ENCODE measurements at places on chromosomes 5 and 9.

DNA sequence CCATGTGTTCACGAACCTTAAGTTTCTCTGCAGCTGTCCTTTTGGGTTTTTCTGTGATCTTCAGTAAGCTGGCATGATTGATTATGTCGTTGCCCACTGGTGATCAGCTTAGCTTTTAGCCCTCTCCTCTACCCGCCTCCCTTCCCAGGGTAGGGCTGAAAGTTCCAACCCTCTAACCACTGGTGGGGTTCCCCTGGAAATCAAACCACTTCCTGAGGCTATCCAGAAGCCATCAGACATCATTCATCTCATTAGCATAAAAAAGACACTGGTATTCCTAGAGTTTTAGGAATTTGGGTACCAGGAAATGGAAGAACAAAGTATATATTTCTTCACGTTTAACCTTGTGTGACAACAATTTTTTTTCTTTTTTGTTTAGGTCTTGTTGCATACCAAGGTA, 29.8 kb downstream of the SPIN1 start:
- no peak for DNase-seq

- DNase-seq, result no peak
These were observed 94.0 kb downstream of the INVS start for GRCh38 chr9:100193078-100193477.

- no peak for DNase-seq
These were observed 91.6 kb downstream of the ZNF462 start for GRCh38 chr9:106954558-106954957.

DNA sequence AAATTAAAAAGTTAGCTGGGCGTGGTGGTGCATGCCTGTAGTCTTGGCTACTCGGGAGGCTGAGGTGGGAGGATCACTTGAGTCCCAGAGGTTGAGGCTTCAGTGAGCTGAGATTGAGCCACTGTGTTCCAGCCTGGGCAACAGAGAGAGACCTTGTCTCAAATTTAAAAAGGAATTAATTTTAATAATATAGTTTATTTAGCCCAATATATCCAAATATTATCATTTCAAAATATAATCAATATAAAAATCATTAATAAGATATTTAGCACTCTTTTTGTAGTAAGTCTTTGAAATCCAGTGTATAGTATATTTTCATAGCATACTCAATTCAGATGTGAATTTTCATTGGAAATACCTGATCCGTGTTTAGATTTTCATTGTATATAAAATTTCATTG, 43.2 kb upstream of the ORM1 start:
- no peak for DNase-seq

DNA sequence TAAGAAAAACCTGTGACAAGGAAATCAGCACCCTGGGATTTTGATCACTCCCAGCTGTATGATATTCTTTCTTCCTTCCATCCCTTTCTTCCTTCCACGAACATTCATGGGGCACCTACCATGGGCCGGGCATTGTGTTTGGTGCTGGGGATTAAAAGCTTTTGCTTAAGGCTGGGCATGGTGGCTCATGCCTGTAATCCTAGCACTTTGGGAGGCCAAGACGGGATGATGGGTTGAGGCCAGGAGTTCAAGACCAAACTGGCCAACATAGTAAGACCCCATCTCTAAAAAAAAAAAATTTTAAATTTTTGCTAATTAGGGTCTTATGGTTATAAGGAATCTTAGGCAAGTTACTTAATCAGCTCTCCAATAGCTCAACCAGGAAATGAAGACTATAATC, 48.5 kb upstream of the CLINT1 start:
- no peak for DNase-seq

DNA sequence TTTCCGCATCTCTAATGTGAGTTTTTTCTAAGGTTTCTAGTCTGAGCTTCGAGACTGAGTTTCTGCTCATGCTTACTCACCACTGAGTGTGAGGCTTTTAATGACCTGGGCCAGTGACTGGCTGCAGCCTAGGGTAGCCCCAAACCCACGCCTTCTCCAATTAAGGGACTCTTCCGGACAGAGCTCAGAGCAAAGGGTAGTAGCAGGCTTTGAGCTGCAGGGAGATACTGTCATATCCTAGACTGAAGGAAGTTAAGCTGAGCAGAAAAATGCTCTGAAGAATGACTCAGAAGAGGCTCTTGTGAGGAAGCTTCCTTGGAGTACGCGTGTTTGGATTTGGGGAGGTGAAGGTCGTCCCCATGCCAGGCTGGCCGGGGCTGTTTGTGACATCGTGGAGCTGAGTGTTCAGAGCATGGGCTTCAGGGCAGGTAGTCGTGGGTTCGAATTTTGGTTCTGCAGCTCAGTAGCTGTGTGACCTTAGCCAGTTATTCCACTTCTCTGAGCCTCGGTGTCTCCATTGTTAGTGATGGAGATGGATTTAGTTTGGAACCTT, 3.5 kb downstream of the USP20 start:
- no peak for DNase-seq

DNA sequence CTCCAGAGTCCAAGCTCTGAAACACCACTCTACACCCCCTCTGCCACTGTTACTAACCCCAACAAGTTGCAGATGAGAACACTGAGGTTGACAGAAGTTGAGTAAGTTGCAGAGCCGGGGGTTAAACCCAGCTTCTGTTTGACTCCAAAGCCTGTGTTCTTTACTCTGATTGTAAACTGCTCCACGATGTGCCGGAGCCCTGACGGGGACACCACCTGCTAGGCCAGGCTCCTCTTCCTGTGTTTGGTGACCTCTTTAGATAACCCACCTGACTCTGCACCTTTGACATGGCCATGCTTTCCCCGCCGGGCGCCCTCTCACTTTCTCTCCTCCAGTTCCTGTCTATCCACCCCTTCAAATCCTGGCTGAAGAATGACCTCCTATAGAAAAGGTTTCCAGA, 96.7 kb downstream of the PAX5 start:
- DNase-seq, result no peak

GRCh38 chr9:3736161-3736560, 210.4 kb upstream of the RFX3 start:
- no peak for DNase-seq

- no peak for DNase-seq
These were observed 111.9 kb downstream of the ROR2 start for GRCh38 chr9:91837981-91838731.

GRCh38 chr9:93965830-93966577, 10.8 kb upstream of the BARX1 start:
- no peak for DNase-seq

- DNase-seq, result no peak
These were observed 140.2 kb downstream of the NFIB start for GRCh38 chr9:14173713-14174112.

GRCh38 chr9:37989701-37990100, 79.3 kb downstream of the SHB start:
- no peak for DNase-seq

DNA sequence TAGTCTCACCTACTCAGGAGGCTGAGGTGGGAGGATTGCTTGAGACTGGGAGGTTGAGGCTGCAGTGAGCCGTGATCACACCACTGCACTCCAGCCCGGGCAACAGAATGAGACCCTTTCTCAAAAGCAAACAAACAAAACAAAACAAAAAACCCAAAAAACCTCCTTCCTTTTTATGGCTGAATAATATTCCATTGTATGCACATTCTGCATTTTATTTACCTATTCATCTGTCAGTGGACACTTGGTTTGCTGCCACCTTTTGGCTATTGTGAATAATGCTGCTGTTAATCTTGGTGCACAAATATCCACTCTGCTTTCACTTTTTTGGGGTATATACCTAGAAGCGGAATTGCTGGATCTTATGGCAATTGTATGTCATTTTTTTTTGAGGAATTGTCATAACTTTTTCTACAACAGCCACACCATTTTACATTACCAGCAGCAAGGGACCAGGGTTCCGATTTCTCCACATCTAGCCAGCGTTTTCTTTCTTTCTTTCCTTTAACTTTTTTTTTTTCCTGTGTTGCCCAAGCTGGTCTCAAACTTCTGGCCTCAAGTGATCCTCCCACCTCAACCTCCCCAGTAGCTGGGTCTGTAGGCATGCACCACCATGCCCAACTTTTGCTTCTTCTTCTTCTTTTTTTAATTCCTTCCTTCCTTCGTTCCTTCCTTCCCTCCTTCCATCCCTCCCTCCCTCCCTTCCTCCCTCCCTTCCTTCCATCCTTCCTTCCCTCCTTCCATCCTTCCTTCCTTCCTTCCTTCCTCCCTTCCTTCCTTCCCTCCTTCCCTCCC, 30.6 kb downstream of the NKX2-5 start:
- DNase-seq, result no peak

GRCh38 chr9:5230554-5230953, 665 bp upstream of the INSL4 start:
- DNase-seq, result no peak

GRCh38 chr5:166166071-166166470, 2125.4 kb upstream of the WWC1 start:
- no peak for DNase-seq

- no peak for DNase-seq
These were observed 14.5 kb downstream of the CATSPER3 start for GRCh38 chr5:134982230-134982629.

- DNase-seq, result no peak
These were observed 46.9 kb downstream of the RASGRF2 start for GRCh38 chr5:81006947-81007636.

DNA sequence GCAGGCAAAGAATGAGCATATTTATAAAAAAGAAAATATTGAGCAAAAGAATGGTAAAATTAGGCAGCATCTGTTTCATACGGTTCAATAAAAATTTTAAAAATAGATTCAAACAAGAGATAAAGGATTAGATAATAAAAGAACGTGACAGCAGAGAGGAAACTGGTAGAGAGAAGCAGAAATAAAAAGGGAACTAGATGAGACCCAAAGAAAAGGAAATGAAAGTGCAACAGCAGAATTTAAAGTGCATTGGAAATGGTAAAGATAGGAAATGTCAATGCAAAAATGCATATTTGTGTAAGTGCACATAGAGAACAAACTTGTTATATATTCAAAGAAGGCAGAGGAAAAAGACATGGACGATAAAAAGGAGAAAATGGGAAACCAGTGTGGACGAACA, 70.2 kb downstream of the SUSD1 start:
- DNase-seq, result peak; percentile 55

DNA sequence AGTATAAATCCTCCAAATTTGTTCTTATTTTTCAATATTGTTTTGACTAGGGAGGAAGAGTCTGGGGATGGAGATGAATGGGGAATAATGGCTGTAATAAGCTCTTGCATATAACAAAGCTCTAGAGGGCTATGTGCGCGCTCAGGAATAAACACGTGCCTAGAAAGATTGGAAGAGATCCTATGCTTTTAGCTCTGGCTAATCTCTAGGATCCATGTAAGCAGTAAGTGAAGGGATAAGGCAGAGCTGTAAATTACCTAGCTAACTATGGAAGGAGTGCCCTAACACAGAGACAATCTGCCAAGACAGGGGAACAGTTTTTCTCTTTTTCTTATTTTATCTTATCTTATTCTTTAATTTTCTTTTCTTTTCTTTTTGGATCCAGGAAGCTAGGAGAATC, 21.6 kb downstream of the OR1J1 start:
- DNase-seq, result no peak

- no peak for DNase-seq
These were observed 677.5 kb downstream of the ACTL7B start for GRCh38 chr9:108178318-108178717.

DNA sequence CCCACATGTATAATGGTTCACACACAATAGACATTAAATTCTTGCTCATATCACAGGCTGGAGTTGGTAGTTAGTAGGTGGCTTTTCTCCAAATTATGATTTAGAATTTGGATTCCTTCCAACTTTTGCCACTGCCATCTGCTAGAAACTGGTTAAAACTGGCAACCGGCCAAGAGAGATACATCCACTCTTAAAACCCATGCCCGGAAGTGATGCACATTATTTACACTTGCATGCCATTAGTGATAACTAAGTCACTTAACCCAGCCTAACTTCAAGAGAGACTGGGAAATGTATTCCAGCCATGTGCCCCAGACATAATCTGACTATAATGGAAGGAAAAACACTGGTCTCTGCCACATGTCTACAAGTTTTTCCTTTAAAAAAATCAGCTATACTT, 395.7 kb upstream of the SEMA6A start:
- no peak for DNase-seq

GRCh38 chr5:42721484-42721883, 35.1 kb upstream of the CCDC152 start:
- DNase-seq, result no peak

DNA sequence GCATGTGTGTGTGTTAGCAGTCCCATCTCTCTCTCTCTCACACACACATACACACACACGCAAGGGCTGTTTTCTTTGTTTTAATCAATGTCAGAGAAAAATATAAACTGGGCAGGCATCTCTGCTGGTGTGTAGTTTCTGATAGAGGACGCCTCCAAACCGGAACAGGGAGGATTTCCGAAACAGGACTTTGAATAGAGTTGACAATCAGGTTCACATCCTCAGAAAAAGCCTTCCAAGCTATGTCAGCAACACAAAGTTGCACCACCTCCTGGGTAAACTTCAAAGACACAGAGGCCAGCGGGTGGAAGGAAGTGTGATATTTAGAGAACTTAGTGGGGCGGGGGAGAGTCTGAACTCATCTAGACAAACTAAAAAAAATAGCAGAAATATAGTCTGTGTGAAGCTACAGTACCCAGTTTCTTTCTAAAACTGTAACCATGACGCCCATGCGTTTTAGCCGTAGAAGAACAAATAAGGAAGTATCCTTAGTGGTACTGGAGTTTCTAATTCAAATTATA, 1.2 kb downstream of the ST8SIA4 start:
- DNase-seq, result peak; percentile 48

GRCh38 chr5:177397875-177398390, 2.5 kb downstream of the PFN3 start:
- DNase-seq, result no peak

GRCh38 chr5:50853151-50853550, 186.7 kb downstream of the PARP8 start:
- peak; percentile 75 for DNase-seq

DNA sequence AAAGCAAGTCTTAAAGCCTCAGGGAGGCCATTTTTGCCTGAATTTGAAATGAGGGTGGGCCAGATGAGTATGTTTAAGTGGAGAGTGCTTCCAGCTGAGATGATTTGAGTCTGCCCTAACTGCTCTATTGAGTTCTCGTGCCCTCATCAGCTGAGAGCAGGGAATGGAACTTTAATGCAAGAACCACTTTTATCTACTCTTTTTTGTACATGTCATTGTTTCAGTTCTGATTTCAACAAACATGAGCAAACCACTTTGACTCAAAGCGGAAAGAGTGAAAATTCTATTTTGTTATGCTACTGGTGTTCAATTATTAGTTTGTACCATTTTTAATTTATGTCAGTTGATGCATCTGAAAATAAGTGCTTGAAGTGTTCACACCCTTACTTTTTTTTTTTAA, 35.8 kb downstream of the DCAF10 start:
- DNase-seq, result no peak

GRCh38 chr9:71115448-71115975, 5.9 kb downstream of the TRPM3 start:
- DNase-seq, result no peak

GRCh38 chr5:143836161-143836725, 24.3 kb downstream of the HMHB1 start:
- no peak for DNase-seq

- no peak for DNase-seq
These were observed 67.2 kb downstream of the ANKRD31 start for GRCh38 chr5:75169516-75169915.

- no peak for DNase-seq
These were observed 25.8 kb downstream of the RFX3 start for GRCh38 chr9:3500044-3500443.

GRCh38 chr5:167936022-167936421, 355.4 kb upstream of the WWC1 start:
- DNase-seq, result no peak

GRCh38 chr5:100165309-100165708, 369.9 kb upstream of the FAM174A start:
- DNase-seq, result no peak

GRCh38 chr5:92652756-92653155, 928.3 kb downstream of the NR2F1-AS1 start:
- no peak for DNase-seq

- peak; percentile 68 for DNase-seq
These were observed 76.4 kb downstream of the EHMT1 start for GRCh38 chr9:137694962-137695875.

Data from germinal center (tissue), 1 donor.